ENCODE measurements at places on chromosomes 7 and 10.

GRCh38 chr10:70779088-70779487 is 6.1 kb downstream of the TBATA start:
- no peak for DNase-seq

- no peak for DNase-seq
These were observed 255.5 kb downstream of the AGMO start for GRCh38 chr7:15306296-15306695.

DNA sequence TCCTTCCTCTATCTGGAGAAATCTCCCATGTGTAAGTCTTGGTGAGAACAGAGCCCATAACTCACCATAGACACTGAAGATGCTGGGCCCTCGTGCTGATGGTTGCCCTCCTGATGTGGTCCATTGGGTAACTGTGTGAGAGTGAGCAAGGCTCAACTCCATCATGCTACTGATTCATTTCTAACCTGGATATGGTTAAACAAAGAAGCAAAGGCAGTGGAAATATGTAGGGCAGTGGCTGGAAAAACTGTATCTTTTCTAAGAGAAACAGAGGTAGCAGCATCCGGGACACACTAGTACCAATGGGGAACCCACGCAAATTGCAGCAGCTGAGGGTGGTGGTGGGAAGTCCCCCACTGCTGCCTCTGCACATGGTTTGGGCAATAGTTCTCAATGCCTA is 221.7 kb downstream of the KLF6 start:
- DNase-seq: no peak

DNA sequence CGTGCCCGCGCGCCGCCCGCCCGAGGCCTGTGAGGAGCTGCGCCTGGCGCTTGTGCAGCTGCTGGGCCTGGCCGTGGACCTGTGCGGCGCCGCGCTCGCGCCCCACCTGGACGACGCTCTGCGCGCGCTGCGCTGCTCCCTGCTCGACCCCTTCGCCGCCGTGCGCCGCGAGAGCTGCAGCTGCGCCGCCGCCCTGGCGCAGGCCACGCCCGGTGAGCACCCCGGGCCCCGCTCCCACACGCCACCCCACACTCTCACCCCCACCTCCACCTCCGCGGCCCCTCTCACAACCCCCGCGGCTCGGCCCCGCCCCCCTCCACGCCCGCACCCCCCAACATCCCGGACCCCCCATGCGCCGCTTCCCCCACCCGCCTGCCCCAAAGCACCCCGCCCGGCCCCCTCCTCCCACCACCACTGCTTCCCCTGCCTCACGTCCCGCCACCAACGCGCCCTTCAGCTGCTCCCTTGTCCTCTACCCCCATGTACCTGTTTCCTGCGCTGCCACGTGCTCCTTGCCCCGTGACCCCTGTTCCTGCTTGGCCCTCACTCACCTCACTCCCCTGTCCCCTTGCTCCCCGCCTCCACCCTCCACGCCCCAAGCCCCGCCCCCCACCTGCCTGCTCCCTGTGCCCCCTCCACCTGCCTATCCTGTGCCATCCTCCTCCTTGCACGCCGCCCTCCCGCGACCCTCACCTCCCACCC is at the start of gene PRKAR1B:
PRKAR1B (minus strand) TSS at position 178 of the 702 bp plus-strand sequence. CDS start 15,776 bp downstream, outside the sequence.
- peak; percentile 48 for DNase-seq

- DNase-seq: no peak
These were observed 30.4 kb upstream of the CDK13 start for GRCh38 chr7:39919646-39920045.

DNA sequence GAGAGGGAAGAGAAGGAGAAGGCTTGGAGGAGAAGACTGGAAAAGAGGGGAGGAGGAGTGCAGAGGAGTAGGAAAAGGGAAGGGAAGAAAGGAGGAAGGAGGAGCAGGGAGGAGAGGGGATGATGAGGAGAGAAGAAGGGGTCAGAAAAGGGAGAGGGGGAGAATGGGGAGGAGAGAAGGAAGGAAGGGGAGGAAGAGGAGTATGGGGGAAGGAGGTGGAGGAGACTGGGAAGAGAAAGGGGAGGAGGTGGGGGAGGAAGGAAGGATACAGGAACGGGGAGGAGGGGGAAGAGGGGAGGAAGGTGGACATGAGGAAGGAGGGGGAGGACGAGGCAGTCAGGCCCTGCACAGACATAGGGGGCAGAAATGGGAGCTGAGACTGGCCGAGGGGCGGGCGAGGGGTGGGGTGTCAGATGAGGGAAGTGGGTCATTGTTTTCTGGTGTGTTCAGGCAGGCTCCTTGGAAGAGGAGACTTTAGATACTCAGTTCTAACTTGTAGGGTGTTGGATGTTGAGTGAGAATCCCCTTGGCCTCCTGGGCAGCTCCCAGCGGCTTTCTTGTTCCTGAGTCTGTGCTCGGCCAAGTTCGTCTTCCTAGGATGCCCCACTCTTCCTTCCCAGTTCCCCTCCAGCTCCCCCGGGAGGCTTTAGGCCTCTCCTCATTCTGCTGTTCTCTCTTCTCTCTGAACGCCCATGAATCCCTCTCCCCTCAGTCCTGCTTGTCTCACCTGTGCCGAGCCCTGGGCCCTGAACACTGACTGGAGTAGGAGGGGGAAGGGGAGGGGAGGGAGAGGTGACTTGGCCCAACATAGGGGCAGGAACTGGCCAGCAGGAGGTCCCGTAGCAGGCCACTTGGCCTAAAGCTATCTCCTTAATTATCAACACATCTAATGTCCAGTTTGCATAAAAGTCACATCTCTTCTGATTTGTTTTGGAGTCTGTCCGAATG is 12.8 kb upstream of the CRHR2 start:
- no peak for DNase-seq

DNA sequence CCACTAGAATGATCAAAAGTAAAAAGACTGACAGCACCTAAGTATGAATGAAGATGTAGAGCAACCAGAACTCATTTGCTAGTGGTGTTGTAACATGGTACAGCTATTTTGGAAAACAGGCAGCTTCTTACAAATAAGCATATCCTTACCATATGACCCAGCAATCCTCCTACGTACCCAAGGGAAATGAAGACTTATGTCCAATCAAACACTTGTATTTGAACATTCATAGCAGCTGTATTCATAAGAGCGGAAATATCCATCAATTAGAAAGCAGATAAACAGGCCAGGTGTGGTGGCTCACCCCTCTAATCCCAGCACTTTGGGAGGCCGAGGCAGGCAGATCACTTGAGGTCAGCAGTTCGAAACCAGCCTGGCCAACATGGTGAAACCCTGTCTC is 53.0 kb downstream of the KLRG2 start:
- no peak for DNase-seq

- DNase-seq: no peak
These were observed 64.6 kb downstream of the KLF6 start for GRCh38 chr10:3720228-3721019.

GRCh38 chr7:72101444-72101843 is 310.7 kb downstream of the CALN1 start:
- no peak for DNase-seq

- DNase-seq: no peak
These were observed 25.8 kb downstream of the AP5Z1 start for GRCh38 chr7:4800926-4801838.

DNA sequence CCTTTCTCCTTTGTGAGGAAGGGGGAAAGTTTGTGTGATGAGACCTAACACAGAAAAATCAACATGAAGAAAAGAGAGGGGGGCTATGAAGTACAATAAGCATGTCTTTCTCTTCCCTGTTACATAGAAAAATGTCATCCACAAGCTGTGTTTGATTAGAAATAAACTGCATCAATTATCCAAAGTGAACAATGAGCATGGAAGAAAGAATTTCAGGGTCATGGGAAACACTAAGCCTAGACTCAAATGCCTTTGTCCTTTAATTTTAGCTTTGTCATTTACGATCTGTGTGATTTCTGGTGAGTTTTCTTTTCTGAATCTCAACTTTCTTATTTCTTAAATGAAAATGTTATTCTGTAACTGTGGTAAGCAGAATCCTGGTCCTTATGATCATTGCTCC is 121.0 kb downstream of the GNAI1 start:
- no peak for DNase-seq

DNA sequence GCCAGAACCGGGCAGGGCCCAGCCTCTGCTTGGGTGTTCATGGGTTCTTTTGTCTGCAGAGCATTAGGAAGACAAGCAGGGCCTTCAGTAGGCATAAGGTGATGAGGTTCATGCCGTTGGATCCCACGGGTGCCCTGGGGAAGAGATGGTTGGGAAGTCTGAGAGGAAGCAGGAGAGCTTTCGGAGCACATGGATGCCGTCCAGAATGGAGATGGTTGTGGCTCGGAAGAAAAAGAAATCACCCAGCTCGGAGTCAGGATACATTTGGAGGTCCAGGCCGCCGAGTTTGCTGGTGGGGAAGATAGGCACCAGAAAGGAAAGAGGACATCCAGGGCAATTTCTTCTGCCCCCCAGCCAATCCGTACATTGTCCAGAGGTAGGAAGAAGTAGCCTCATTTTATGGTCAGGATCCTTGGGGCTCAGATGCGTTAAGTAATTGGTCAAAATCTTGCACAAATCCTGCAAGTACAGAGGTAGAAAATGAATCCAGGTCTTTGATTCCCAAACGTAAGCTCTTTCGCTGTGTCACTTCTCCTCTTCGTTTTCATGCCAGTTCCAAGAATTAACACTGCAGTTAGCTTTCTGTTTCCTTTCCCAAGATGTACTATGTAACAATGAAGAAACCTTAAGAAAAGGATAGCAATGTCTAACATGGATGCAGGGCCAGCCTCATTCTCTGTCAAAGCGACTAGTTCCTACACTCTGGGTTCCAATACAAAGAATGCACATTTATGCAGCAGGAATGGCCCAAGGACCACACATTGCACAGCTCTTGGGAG is 147.8 kb upstream of the KLF6 start:
- no peak for DNase-seq

DNA sequence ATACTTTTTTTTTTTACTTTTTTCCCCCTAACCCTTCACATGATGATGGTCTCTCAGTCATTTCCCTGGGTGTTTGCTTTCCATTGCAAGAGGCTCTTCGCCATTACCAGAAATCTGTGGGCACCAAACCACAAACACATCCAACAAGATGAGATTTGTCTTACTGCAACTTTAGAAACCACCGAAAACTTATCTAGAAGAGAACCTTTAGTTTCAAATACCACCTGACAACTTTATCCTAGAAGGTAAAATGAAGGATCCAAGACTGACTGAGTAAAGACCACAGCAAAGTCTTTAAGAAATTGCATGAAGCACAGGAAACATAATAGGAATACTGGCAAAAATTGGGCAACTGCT is 363.3 kb upstream of the MBL2 start:
- no peak for DNase-seq

GRCh38 chr10:93820434-93820833 is 62.7 kb downstream of the LGI1 start:
- no peak for DNase-seq

GRCh38 chr10:49104323-49104722 is 11.0 kb downstream of the VSTM4 start:
- no peak for DNase-seq

DNA sequence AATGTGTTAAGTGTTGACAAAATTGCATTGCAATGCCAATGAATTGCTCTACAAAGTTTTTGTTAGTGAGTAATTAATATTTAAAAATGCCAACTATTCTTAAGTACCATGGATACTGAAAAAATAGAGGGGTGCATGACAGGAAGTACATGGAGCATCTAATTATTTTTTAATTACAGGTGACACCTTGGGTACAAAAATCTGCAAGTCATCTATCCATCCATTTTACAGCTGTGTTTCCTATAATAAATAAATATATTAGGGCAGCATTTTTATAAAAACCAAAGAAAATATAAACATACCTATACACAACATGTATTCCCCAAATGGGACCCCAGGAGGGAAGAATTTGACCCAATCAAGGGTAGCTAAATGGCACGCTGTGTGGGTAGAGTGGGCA is 304.6 kb downstream of the XPNPEP1 start:
- DNase-seq: no peak

DNA sequence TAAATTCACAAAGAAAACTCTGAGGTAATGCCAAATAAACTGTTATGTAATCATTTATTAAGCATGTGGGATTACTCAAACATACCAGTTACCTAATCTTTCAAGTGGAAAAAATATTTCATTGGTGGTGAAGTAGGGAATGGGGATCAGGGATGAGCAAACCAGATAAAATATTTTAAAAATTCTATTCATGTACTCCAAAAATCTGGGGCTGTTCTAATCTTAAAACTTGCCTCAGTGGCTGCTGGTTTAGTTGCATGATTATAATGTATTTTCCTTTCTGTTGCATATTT is 19.5 kb downstream of the LMOD2 start:
- no peak for DNase-seq

DNA sequence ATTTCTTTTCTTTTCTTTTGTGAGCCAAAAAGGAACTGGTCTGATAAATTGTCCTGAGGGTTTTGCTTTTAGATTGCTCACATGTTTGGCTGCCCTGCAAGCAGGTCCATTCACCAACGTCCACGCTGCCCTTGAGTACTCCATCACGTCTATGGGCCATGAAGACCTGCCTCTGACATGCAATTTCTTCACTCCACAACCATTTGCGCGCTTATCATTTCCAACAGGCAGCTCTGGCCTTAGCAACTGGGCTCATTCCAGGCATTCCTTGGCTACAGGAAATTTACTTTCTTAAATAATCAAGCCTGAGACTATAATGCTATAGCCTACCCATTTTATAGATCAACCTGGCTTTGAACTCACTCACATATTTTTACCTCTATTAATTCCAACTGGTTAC is 408.3 kb upstream of the C7orf33 start:
- DNase-seq: no peak

- DNase-seq: no peak
These were observed 107.9 kb downstream of the PROSER2 start for GRCh38 chr10:11931038-11931437.

GRCh38 chr7:130379532-130379920 is 768 bp upstream of the CPA1 start:
- DNase-seq: no peak
